ENCODE measurements at places on chromosomes 3 and 15. TPM values are rescaled to one million over a fixed set of nuclear protein-coding genes. Genes with fewer than 3 reads are reported as not detected.

Gene THUMPD3
- 69.0 TPM for total RNA-seq

Gene RBP2
- total RNA-seq = not detected

Gene NPAP1
- not detected for total RNA-seq

Gene LMAN1L
- 0.55 TPM for total RNA-seq

Gene FURIN
- total RNA-seq = 189 TPM

Data from activated T-cell treated with anti-CD3 and anti-CD28 coated beads, Interleukin-2, amount 50 U/mL, for 4 hours (primary cell).